CD4-positive, alpha-beta memory T cell (primary cell): ENCODE measurements at places on chromosomes 11 and 22. TPM values are rescaled to one million over a fixed set of nuclear protein-coding genes. Genes with fewer than 3 reads are reported as not detected.

DNA sequence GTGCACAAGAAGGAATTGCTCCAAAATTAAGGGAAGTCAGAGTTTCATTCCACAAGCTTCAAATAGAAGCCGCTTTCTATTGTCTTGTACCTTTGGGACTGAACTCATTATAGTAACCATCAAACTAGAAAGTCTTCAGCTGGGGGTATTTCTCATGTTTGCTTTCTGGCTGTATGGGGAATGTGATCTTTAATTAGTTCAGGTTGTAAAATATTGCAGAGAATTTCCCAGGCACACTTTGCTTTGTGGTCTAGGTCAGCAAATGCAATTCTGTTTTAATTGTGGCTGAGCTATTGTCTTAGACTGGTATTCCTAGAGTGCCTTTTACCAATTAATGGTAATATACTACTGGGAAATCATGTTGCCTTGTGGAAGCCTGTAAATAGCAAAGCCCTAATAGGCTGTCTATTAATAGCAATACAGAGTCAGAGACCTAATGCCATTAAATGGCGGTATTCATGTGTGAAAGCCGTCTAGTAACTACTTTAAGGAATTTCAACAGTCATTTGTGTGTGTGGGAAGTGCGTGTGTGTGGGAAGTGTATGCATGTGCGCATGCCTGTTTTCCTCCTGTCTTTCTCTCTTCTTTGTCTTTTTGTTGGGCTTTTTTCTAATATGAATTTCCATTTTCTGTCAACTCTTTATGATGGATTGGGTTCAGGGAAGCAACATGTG lies 276.6 kb downstream of the FAT3 start:
- no peak for DNase-seq

DNA sequence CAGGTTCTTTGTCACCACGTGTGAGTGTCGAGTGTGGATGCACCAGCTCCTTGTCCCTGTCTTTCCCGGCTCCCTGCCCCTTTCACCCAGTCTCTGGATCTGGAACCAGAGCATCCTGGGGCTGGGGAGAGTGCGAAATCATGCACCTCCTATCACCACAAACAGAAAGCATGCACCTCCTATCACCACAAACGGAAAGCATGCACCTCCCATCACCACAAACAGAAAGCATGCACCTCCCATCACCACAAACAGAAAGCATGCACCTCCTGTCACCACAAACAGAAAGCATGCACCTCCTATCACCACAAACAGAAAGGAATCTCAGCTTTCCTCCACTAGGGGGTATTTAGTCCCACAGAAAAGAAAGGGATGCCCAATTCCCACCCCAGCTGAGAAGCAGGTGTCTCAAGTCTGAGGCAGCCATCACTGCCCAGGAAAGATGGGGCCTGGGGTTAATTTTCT lies 5.9 kb upstream of the GLB1L3 start:
- DNase-seq: peak; percentile 40

- no peak for DNase-seq
These were observed 19.6 kb upstream of the TXNRD2 start for GRCh38 chr22:19961201-19961580.

The GTSE1 gene
- 0.64 TPM for total RNA-seq

- DNase-seq: no peak
These were observed 296.9 kb downstream of the KIRREL3 start for GRCh38 chr11:126703662-126704061.

DNA sequence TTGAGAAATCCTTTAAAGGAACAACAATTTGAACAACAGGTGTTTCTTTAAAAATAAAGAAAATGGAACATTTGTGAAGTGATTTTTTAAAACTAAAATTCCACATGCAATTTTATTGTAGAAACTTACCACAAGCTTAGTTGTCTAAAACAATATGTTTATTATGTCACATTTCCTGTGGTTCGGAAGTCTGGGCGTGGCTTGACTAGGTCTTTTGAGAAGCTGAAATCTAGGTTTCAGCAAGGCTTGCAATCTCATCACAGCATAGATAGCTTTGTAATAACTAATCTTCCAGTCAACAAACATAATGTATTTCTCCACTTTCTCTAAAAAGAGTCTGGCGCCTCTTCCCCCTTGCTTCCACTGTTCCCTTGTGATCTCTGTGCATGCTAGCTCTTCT lies 27.0 kb downstream of the MS4A6A start:
- no peak for DNase-seq

The LAYN gene
- total RNA-seq: not detected

- DNase-seq: no peak
These were observed 76.0 kb upstream of the MTMR2 start for GRCh38 chr11:95999711-96000406.

The CDCA5 gene
- 0.64 TPM for total RNA-seq

The GLB1L2 gene
- total RNA-seq: 1.5 TPM

DNA sequence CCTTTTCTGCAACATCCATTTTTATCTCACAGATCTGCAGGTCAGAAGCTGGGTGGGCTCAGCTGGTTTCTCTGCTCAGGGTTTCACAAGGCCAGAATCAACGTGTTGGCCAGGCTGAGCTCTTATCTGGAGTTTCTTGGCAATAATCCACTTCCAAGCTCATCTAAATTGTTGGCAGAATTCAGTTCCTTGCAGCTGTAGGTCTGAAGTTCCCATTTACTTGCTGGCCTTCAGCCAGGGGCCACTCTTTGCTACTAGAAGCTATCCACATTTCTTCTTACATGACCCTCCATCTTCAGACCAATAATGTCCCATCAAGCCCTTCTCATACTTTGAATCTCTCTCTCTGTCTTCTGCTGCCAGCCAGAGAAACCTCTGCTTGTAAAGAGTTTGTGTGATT lies 103.5 kb downstream of the WNT11 start:
- no peak for DNase-seq

GRCh38 chr11:42764936-42765335 lies 546.9 kb upstream of the API5 start:
- DNase-seq: no peak

- no peak for DNase-seq
These were observed 11.5 kb upstream of the IGSF9B start for GRCh38 chr11:133968300-133968699.

GRCh38 chr11:83456566-83456965 lies 170.4 kb upstream of the CCDC90B start:
- DNase-seq: no peak

DNA sequence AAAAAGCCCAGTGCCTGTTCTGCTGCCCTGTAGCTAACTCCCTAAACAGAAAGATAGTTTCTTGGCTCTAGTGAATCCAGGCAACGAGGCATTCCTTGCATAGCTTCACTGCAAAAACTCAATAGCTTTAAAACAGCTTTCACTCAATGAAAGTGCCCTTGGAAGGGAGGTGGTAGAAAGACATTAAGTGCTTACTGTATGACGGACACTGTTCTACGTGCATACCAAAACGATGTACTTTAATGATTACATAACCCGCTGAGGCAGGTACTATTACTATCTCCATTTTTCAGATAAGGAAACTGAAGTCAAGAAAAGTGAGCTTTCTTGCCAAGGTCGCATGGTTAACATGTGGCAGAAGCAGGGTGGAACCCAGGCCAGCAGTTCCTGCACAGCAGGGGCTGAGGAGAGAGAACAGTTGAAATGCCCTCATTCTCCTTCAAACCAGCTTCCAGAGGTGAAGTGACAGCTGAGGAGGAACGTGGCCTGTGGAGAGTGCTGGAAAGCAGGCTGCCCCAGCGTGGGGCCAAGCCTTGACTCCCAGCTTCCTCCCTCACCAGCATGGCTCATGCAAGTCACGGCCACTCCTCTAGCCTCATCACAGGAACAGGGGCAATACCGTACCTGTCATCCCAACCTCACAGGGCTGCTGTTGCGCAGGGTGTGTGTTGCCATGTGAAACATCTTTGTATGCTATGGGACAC lies 227.5 kb upstream of the NARS2 start:
- DNase-seq: no peak

The TMEM121B gene
- total RNA-seq: not detected

DNA sequence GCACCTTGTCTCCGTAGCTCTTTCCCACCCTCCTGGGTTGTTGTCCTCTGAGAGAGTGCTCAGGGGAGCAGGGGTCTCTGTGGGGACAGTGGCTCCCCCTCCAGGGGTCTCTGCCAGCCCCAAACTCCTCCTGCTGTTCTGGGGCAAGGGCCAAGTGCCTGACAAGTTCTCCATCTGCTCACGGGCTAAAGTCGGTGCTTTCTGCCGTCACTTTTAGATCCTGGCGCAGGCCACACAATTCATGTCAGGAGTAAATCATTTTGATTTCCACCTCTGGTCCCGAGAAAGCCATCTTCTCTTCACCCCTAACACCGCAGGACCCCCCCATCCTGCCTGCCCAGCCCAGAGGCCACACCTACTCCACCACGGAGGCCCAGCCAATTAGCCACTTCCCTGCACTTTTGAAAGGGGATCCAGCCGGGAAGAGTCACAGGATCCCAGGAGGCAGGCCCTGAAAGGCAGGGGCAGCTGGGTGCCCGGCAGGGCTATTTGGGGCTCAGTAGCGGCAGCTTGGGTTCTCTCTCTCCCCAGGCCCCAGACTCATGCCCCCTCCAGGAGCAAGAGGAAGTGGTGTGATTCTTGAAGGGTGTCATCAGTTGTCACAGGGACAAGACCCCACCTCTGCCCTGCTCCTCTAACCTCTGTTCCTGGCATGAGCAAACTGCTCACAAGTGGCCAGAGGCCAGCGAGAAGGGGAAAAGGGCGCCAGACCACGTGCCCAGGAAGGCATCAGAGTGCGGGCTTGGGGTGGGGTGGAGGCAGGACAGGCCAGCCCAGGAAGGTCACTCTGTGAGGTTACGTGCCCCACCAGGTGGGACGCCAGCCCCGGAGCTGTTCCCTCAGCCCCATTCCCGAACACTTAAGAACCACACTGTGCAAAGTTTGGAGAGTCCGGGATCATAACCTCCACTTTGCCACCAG lies 1.3 kb downstream of the MACROD1 start:
- DNase-seq: no peak

The TSPAN18 gene
- 17.1 TPM for total RNA-seq

The SGSM1 gene
- 3.4 TPM for total RNA-seq

- no peak for DNase-seq
These were observed 7.9 kb upstream of the TPP1 start for GRCh38 chr11:6626971-6627761.

DNA sequence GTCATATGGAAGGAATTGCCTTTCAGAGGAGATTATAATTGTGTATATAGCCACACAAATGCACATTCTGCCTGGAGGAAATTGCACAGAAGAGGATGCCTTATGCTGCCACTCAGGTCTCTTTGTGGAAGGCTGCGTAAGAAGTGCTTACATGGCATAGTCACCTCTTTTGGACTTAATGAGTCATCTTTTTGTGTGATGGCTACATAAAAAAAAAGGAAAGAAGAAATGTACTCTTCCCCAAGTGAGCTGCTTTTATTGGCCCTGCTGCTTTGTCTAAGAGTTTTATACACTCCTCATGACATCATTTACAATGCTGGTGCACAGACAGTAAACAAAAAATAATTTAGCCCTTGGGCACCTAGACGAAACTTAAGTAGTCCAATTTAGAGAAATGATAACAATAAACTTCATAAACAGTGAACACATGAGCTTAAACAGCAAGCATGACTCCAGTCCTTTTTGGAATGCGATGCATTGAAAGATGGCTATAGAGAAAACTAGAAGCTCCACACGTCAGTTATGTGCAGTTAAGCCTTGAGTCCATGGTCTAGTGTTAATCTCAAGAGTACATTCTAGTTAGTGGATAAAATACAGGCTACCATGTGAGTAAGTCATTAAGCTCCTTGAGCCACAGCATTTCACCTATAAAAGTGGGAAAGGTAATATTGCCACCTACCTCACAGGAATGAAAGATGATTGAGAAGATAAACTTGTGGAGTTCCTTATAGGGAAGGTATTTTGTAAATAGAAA lies 12.0 kb downstream of the CSTPP1 start:
- no peak for DNase-seq

GRCh38 chr11:122156940-122157382 lies 40.9 kb upstream of the BLID start:
- no peak for DNase-seq

GRCh38 chr11:10236840-10237239 lies 57.2 kb downstream of the SBF2 start:
- DNase-seq: no peak

The ASPHD2 gene
- 4.1 TPM for total RNA-seq

The OR8G5 gene
- not detected for total RNA-seq

GRCh38 chr22:50269573-50269969 lies 609 bp downstream of the MAPK11 start:
- DNase-seq: no peak

The PKNOX2 gene
- total RNA-seq: not detected

The CRYBB3 gene
- total RNA-seq: not detected

The SCUBE2 gene
- total RNA-seq: 0.64 TPM

The DENND6B gene
- 2.4 TPM for total RNA-seq

DNA sequence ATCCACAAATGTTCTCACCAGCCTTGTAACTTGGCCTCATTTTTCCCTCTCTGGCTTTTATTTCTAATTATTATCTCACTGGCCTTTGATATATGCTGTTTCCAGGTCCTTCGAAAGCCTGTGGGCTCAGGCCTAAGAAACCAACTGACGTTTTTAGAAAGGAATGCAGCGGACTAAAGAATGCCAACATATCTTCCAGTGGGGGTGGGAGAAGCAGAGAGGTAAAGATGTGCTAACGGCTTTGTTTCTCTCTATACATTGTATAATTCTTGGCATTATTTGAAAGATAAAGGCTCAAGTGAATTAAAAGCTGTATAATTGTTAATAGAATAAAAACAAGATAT lies 28.2 kb downstream of the OR6Q1 start:
- DNase-seq: no peak

The OR8A1 gene
- total RNA-seq: not detected

The TMEM41B gene
- total RNA-seq: 54.7 TPM

- DNase-seq: no peak
These were observed 403.9 kb upstream of the ANO3 start for GRCh38 chr11:25928076-25928475.

- DNase-seq: no peak
These were observed 30.3 kb downstream of the CHEK2 start for GRCh38 chr22:28711341-28711740.

The UBQLN3 gene
- total RNA-seq: not detected

The EMID1 gene
- total RNA-seq: not detected

GRCh38 chr22:36727927-36728488 lies 24.5 kb upstream of the CACNG2 start:
- DNase-seq: no peak

- no peak for DNase-seq
These were observed 5.7 kb upstream of the MMP20 start for GRCh38 chr11:102630598-102631448.

GRCh38 chr11:129973068-129973467 lies 29.6 kb downstream of the PRDM10 start:
- DNase-seq: no peak
